ENCODE measurements at places on chromosomes 2 and 18. TPM values are rescaled to one million over a fixed set of nuclear protein-coding genes. Genes with fewer than 3 reads are reported as not detected.

GRCh38 chr2:10225291-10226037 is 77.2 kb upstream of the HPCAL1 start:
- H3K4me3 ChIP-seq, result no peak overlapping the region
- H3K27me3 ChIP-seq, result no peaks in the 10 kb centered on the region
- no peak overlapping the region for H3K27ac ChIP-seq
- no peaks in the 10 kb centered on the region for H3K36me3 ChIP-seq

- DNase-seq, result no peak
- no peaks in the 10 kb centered on the region for H3K4me1 ChIP-seq
- H3K36me3 ChIP-seq, result no peaks in the 10 kb centered on the region
- no peaks in the 10 kb centered on the region for H3K27me3 ChIP-seq
- H3K4me3 ChIP-seq, result no peak overlapping the region
- H3K27ac ChIP-seq, result no peak overlapping the region
These were observed 64.9 kb downstream of the EVA1A start for GRCh38 chr2:75495862-75496261.

GRCh38 chr2:241185961-241186360 is 2.5 kb upstream of the ANO7 start:
- H3K27me3 ChIP-seq, result no peaks in the 10 kb centered on the region
- H3K27ac ChIP-seq, result no peak overlapping the region
- H3K4me1 ChIP-seq, result no peaks in the 10 kb centered on the region
- DNase-seq, result no peak

DLGAP1 gene
- 6.2 TPM for total RNA-seq

All from gastrocnemius medialis (tissue), 4 donors.